Muscle of back (tissue), 13 donors: ENCODE measurements at places on chromosomes 1 and 21.

DNA sequence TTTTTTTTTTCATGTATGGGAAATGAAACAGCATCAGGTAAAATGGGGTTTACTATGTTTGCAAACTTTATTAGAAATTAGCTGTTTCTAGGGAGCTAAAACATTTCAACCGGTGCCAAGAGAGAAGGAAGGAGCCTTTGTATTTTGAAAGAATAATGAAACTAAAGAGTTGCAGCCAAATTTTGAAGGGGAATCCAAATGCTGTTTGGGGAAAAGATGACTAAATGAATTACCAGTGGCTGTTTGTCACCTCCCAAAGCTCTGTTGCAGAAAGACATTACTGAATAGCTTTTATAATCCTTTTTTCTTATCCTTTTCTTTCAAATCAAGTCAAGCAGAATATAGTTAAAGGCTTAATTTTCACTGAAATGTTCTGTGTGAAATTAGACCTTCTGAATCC lies 591.3 kb upstream of the ADGRL2 start:
- no peak for DNase-seq

DNA sequence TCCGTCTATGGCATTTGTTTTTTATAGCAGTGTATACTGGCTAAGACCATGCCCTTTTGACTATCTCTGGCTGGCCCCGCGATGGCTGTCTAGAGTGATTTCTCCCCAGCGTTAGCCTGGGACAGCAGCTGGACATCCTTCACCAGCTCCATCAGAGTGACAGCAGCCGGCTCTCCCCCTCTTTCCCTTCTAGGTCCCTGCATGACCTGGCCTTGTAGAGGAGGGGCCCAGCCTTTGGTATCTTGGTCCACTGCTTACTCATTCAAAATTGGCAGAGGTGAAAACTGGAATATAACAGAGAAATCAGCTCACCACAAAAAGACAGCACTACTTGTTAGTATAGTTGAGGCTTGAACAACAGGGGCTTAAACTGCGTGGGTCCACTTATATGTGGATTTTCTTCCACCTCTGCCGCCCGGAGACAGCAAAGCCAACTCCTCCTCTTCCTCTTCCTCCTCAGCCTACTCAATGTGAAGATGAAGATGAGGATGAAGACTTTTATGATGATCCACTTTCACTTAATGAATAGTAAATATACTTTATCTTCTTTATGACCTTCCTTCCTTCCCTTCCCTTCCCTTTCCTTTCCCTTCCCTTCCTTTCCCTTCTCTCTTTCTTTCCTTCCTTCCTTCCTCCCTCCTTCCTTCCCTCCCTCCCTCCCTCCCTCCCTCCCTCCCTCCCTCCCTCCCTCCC lies 29.4 kb upstream of the B3GALNT2 start:
- DNase-seq: no peak

DNA sequence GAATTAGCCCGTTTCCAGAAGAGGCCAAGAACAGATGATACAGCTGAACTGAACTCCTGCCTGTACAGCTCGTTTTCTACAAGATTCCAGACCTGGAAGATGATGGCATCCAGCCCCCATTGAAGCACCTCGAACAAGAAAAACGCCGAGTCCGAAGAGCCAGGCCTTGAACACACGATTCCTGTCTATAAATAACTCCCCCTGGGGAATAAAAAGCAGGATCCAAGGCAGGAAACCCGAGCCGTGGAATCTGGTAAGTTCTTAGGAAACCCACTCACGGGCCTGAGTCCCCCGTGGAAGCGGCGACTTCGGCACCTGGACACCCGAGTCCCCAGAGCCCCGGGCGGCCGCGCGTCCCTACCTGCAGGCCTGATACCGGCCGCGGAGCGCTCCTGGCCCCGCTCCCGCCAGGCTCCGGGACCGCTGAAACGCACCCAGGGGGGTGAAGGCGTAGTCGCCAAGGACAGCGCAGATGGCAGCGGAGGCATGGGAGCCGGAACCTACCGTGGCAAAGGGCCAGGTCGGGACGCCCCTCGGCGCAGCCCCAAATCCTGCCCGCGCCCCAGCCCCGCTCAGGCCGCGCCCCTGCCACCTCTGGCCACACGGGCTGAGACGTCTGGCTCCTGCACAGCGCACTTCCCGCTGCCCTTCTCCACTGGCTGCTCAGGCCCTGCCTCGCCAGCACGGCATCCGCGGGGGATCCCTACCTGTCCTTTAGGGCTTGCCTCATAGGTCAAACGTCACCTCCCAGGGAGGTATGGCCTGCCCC lies 14.0 kb upstream of the HLCS start:
- DNase-seq: no peak

DNA sequence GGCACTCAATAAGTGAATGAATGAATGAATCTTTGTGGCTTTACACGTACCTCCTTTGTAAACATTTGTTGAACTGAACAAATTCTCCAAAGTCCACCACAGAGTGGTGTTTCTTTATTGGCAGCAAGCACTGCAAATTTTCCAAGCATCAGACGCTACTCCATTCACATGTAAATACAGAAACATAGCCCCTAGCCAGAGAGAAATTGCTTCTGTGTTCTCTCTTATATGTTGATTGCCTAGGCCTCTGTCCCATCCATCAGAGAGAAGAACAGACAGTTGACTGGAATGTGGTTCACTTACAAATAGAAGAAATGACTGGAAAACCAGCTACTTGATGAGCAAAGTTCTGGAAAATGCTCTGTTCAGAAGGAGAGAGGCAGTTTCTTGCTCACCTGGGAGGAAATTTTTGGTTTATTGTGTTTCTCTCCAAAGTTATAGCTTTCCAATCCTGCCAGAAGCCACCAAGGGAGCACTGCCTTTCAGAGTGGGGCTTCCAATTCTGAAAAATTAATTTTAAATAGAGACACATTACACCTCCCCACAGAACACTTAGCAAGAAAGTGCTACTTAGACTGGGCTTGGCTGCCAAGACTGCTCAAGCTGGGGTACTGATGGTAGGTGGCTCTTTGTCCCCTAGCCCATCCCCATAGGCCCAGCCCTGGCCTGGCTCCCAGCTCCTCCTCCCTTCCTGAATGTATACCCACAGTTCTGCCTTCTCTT lies 18.1 kb upstream of the KIRREL1 start:
- DNase-seq: no peak
